HFF-Myc (cell line): ENCODE measurements at places on chromosomes 6 and 20.
A peak's percentile ranks its signal among the peaks of the same experiment; 100 is the strongest.

DNA sequence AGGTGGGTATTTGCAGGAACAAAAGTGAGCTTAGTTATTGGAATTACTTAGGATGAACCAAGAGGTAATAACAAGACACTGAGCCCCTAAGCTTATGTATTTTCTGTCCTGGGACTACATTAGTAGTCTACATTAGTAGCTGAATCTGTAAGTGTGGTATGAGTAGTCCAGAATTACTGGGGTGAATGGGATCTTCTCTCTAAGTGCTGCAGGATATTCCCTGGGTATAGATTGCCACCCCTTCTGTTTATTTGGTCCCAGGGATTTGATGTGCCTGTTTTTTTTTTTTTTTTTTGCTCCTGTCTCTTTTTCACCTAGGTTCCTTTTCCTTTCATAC is 5.9 kb downstream of the CD2AP start:
- no peak for DNase-seq

- DNase-seq, result no peak
Observed at GRCh38 chr6:125987026-125987617, 782 bp downstream of the TRMT11 start.

- no peak for DNase-seq
Observed at GRCh38 chr20:52470561-52470960, 279.0 kb upstream of the ZFP64 start.

DNA sequence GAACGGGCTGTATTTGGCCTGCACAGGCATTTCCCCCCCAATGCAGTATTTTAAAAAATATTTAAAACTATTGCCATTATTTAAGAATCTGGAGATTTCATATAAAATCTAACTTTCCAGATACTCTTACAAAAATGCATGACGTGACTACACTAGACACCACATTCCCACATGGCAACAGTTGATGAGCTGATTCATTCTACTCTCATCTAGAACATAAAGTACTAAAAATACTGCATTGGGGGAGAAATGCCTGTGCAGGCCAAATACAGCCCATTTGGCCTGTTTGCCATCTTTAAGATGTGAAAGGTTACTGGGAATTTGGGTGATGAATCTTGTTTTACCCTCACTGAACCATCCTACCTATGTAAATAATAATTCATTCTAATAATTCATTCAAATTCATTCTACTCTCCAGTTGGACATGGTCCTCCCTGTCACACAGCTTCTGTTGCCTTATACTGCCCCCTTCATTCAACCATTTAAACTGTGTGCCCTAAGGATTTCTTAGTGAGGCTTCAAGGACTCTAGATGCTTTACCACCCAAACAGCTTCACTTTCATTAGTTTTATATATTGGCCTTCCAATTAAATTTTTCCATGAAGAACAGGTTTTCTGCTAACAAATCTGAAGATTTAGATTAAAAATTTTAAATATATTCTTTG is 6.9 kb upstream of the ZSCAN16 start:
- DNase-seq, result no peak

GRCh38 chr6:38080360-38080759 is 260.8 kb downstream of the ZFAND3 start:
- no peak for DNase-seq

- DNase-seq, result no peak
Observed at GRCh38 chr20:3410464-3410863, 3.0 kb upstream of the DNAAF9 start.

GRCh38 chr6:100461278-100461916 is 3.3 kb downstream of the SIM1 start:
- DNase-seq, result no peak

GRCh38 chr6:44630125-44631028 is 242.9 kb downstream of the CDC5L start:
- no peak for DNase-seq

- no peak for DNase-seq
Observed at GRCh38 chr20:10649080-10649796, 24.6 kb downstream of the JAG1 start.

- no peak for DNase-seq
Observed at GRCh38 chr6:96468681-96469224, 52.9 kb upstream of the UFL1 start.

- no peak for DNase-seq
Observed at GRCh38 chr20:58097429-58097828, 131.0 kb downstream of the ANKRD60 start.

DNA sequence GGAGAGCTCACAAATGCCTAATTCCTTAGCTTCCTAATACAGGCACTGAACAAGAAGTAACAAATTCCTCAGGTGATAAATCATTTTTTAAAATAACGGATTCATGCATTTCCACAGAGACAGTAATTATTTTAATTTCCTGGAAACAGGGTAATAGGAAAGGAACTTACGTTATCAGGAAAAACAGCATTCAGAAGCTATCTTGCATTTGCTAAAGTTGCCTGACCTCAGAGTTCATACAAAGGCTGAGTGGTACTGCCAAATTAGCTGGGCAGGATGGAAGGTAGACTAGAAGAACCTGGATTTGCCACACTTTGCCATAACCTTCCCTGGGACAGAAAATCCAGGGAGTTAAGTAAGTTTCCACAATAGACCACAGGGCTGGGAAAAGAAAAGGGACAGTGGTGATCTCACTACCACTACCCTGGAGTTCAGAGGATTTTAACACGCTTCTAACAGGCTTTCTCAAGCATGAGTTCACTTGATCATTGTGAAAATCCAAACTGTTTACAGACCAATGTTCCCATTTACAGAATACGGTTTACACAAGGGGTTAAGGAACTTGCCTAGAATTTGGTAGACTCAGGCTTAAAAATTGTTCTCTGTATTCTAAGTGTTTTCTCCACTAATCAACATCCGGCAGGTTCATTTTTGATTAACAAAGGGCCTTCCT is 57.0 kb downstream of the KIF13A start:
- no peak for DNase-seq

DNA sequence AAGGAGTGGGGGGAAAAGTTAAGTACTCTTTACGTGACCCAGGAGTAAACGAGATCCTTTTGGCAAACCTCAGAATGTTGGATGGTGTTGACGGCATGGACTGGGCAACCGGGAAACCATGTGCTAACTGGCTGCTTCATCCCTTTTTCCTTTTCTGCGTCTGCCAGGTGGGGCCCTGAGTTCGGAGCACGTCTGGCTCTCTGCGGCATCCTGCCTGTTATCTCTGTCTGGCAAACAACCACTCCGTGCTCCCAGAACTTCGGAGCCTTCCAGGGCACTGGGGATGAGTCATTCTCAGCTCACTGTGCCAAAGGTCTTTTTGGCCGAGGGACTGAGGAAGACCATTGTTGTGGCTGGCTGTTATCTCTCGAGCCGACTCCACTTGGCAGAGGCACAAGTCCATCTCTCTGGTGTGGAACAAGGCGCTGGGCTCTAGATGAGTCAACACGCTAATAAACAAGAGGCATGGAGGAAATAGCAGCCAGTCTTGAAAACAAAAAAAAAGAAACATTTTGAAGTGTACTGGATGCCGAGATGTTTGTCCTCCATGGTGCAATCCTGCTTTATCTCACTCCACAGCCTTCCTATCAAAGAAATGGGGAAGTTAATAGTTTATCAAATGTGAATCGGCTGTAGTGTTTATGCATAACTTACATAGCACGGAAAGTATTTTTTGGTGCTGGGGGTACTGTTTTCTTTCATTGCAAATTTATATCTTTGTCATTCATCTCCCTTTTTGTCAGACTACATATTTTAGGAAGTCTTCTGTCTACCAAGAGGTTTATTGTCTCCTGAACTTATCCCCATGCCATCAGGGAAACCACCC is 64.6 kb upstream of the TXNDC5 start:
- peak; percentile 45 for DNase-seq

DNA sequence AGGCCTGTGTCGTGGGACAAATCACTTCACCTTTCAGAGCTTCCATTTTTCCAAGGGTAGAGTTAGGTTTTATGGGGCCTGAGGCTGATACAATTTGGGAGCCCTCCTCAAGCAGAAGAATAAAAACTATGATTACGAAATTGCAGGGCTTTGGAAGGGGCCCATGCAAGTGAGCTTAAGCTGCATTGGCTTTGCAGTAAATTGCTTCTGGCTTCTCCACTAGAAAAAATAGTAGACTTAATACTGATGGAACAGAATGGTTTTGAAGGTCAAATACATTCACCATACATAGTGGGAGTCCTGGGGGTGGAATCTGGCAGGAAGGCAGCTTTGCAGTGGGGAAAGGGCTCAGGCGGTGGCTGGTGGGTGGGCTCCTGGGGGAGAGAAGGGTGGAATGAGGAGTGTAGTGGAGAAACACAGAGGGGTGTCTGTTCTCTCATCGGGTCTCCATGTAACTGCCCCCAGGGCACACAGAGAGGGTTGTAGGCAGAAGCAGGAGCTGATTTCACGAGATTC is 55.9 kb upstream of the RNF24 start:
- no peak for DNase-seq

DNA sequence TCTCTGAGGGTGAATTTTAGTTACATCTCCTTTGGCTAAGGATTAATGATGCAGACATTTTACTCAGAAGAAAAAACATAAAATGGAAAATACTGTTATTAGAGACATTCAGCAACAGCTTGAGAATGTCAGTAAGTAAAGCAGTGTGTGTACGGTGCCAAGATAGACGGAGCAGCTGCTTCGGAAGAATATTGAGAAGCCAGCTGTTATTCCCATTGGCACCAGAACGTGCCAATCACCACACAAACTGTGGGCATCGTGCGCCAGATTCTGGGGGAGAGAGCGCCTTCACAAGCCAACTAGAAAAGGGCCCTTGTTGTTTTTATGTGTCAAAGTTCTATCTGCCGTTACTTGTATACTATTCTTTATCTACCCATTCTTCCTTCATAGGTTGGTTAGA is 163.4 kb downstream of the MTFR2 start:
- no peak for DNase-seq

- DNase-seq, result no peak
Observed at GRCh38 chr20:6024768-6025167, 29.1 kb downstream of the LRRN4 start.

DNA sequence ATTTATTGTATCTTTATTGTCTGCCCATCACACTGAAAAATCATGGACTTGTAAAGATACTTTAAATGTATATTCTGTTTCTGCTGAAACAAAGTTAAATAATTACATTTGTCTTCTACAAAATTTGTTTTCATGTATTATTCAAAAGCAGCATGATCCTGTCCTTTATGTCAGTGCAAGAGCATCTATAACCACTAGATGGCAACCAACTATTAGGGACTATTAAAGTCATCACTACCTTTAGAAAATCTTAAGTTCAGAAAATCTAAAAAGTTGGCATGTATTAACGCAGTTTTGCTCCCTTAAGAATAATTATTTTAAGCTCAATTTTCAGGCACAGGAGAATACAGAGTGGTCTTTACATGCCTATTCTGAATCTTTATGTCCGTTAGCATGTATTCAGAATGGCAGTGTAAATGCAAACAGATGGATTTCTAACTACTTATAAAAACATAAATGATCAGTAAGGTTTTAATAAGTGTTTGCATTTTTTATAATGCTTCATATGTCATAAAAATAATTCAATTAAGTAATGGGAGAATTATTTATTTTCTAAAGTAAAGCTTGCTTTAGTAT is 17.8 kb downstream of the TMEM30A start:
- no peak for DNase-seq

GRCh38 chr6:5854899-5855298 is 151.8 kb downstream of the NRN1 start:
- no peak for DNase-seq

GRCh38 chr6:168182366-168182765 is 103.4 kb upstream of the FRMD1 start:
- no peak for DNase-seq

GRCh38 chr6:143180826-143181225 is 120.1 kb downstream of the AIG1 start:
- DNase-seq, result no peak

GRCh38 chr6:144159223-144159622 is 8.9 kb downstream of the STX11 start:
- DNase-seq, result no peak

DNA sequence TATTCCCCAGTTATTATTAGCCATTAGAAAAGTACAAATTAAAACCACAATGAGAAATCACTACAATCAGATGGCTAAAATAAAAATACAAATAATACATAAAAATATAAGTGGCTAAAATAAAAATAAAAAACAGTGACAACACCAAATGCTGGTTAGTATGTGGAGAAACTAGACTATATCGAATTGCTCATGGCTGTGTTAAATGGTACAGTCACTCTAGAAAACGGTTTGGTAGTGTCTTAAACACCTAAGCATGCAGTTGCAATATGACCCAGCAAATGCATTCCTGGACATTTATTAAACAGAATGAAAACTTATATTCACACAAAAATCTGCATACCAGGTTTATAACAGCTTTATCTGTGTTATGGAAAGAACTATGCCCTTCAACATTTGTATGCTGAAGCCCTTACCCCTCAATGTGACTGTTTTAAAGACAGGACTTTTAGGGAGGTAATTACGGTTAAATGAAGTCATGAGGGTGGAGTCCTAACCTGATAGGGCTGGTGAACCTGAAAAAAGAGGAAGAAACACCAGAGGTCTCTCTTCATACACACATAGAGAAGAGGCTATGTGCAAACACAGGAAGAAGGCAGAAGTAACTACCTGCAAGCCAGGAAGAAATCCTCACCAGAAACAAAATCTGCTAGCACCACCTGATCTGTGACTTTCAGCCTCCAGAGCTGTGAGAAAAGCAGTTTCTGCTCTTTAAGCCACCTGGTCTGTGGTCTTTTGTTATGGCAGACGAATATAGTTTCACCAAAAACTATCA is 84.9 kb downstream of the ASCC3 start:
- DNase-seq, result no peak

DNA sequence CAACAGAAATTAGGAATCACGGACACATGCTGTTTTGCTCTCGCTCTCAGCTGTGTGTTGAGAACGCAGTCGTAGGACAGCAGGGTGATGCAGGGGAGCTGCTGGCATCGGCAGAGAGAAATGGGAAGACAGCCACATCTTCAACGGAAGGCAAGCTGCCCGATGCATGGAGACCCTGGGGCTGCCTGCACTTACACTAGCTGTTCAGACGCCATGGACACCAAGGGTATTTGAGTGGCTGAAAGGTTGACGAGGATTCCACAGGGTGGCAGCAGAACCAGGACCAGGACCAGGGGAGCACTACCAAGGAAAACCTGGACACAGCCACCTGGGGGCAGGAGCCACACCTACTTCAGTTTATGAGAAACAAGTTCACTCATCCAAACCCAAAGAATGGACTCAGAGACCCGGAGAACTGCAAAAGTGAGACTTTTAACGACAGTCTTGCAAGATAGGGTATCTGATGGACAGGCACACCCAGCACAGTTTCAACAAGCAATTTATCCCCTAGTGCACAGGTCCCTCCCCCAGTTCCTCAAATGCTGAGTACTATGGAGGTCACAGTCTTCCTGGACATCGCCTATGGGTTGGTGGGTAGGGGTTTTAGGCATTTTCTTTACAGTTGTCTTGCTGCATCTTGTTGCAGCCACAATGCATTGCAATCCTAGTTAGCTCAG is 56.3 kb upstream of the ENTPD6 start:
- DNase-seq, result no peak
